ENCODE measurements at places on chromosomes 6 and 20.

DNA sequence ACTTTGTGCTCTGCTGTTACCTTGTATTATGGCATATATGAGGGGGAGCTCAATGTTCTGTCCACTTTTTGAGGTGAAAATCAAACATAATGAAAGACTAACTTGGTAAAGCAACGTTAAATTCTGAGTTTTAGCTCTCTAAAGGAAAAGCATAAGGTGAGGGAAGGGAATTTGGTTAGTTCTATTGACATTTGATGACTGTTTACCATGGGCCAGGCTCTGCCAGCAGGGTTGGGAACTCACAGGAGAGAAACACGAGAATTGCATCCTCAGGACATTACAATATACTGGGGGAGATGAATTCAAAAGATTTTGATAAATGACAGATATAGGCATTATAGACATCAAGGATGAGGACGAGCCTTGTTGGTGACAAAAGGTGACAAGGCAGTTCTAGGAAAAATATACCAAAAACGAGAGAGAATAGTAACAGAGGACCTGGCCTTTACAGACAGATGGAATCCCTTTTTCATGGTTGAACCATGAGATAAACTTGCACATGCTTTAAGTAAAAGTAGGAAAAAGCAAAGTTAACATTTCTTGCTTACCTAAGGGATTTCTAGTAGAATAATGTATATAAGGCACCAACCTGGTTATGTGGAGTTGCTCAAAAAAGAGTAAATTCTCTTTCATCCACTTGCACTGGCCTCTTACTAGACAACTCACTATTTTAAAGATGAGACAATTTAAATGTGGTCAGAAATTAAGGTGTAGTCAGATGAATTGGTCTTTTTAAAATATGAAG lies 191.4 kb downstream of the NKAIN2 start:
- DNase-seq, result no peak

GRCh38 chr6:42637681-42638080 lies 73.9 kb downstream of the UBR2 start:
- DNase-seq, result no peak

- no peak for DNase-seq
These were observed 609.3 kb upstream of the ADGRB3 start for GRCh38 chr6:68025764-68026163.

- DNase-seq, result no peak
These were observed 60.9 kb upstream of the TOP1 start for GRCh38 chr20:40967700-40968099.

DNA sequence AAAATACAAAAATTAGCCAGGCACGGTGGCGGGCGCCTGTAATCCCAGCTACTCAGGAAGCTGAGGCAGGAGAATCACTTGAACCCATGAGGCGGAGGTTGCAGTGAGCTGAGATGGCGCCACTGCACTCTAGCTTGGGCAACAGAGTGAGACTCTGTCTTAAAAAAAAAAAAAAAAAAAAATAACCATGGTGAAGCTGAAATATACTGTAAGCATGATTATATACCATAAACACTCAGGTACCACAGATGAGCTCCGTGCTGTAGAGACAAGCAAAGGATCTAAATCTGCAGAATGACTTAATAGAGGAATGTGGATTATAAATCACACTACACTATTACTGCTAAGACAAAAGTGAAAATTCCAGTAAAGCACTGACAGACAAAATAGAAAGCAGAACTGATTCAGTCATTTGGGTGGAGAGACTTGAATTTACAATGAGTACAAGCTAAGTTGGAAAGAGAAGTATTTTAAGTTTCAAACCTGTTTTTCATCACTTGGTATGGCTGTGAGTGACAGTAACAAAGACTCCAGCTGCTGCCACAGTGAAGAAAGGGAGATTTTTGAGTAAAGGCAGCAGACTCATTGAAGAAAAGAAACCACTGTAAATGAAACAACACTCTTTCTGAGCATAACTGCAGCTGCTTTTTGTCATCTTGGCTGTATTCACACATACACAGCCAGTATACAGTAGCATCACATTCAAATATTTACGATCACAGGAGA lies 322.1 kb downstream of the RNGTT start:
- peak; percentile 54 for DNase-seq

- peak; percentile 46 for DNase-seq
These were observed 12.5 kb upstream of the BFSP1 start for GRCh38 chr20:17543531-17544131.
